ENCODE measurements at places on chromosomes 4 and X. TPM values are rescaled to one million over a fixed set of nuclear protein-coding genes. Genes with fewer than 3 reads are reported as not detected.

Gene SYTL5
- polyA plus RNA-seq, result not detected

DNA sequence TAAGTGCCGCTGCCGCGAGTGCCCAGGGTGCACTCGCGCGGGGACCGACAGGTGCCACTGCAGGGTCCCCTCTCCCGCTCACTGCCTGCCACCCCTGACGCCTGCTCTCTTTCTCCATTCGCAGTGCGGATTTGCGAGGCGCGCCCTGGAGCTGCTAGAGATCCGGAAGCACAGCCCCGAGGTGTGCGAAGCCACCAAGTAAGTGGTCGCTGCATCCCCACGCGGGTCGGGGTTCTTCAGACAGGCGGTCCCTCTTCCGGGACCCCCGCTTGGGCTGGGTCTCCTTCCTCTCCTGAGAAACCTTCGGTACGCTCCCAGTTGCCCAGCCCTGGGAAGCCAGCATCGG lies 547 bp downstream of the GUCY1A1 start:
- peak; percentile 36 for DNase-seq

DNA sequence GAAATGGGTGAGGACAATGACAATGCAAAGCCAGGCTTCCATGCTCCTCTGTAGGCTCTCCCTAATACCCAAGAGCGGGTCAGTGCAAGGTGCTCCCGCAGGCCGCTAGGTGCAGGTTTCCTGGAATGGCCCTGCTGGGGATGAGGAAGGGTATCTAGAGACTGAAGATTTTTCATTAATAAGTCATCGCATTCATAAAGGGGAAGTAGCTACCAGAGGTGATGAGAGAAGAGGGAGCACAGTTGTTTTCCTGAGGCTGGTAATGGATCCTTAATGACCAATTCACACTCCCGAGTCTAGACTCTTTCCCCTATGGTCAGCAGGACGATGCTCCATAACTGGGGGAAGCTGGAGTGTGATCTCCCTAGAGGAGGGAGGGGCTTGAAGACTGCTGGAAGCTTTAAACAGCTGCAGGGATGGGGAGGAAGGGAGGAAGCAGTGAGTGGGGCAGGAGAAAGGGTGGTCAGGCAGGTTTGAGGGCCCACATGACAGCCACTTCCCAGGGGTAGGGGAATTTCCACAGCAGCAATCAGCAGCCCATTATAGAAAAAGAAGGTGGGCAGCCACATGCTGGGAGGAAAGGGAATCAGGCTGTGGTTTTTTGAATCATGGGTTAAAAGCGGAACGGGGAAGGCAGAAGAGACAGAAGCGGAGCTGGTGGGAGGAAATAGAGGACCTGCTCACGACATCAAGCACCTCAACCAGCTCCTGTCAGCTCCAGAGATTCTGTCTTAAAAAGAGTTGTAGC lies 10.2 kb upstream of the ATP6AP2 start:
- DNase-seq, result no peak

DNA sequence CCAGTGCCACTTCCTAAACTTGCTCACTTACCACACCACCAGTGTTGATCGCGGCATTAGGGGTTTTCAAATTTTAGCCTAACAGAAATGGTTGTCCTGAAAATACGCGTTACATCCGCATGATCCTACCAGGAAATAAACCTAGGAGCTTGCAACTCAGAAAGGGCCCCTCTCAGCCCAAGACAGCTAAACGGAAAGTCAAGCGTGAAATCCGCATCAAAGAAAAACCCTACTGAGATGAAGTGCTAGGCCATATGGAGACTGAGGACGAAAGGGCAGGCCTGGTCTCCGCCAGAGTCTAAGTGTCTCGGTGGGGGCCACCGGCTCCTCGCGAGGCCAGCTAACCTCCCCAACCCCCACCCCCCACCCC lies 626 bp downstream of the YTHDC1 start:
- peak; percentile 65 for DNase-seq

GRCh38 chr4:10023050-10023419 lies 1.7 kb upstream of the SLC2A9 start:
- no peak for DNase-seq

DNA sequence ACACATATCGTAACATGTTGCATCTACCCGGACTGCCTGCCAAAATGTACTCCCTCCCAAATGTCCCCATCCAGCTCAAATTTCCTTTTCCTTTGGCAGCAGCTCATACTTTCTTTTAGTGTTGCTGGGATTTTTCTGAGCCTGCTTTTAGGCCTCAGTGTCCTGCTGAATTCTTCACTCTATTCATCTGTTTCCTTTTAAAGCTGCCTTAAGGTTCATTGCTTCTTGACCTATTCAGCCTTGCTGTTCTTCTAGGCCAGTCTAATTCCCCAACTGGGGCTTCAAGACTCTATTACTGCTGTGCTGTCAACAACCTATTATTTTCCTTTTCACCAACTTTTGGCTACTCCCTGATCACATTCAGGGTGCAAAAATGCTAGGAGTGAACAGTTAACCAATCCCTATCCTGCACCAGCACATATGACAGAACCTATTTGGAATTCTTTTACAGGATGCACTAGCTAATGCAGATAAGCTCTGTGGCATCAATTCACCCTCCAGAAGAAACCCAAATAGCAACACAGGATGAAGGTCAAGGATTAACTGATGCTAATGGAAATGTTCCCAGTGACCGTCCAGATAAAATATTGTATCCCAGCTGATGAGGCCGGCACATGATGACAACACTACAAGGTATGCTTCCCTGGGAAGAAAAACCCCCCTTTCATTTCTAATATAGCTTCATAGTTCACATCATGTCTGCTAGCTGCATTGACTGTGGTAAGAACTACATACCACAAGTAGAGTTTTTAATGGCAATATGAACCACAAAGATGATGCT lies 114.7 kb upstream of the TTC29 start:
- DNase-seq, result peak; percentile 67

Gene RAI2
- polyA plus RNA-seq, result not detected

DNA sequence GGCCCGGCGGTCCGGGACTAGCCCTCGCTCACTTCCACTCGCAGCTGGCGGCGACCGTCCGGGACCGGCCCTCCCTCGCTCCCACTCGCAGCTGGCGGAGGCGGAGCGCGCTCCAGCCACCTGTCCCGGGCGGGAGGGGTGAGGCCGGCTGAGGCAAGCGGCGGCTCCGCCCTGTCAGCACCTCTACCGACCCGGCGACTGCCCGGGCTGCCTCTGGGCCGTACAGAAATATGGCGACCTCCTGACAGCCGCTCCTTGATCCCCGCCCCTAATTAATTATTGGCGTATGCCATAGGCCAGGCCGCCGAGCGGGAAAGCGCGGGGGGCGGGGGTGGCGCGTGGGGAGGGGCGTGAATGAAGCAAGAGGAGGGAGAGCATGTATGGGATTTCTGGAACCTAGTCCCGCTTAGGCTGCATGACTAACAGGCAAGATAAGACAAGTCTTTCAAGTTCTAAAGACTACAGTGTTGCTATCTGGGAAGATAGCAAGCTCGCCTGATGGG lies at the start of gene MORC4:
Gene MORC4, minus strand, starts transcription at position 200 of the 503 bp plus-strand sequence. CDS start 243 bp downstream, outside the sequence.
- peak; percentile 63 for DNase-seq

Gene CDKL5
- polyA plus RNA-seq, result 1.8 TPM

DNA sequence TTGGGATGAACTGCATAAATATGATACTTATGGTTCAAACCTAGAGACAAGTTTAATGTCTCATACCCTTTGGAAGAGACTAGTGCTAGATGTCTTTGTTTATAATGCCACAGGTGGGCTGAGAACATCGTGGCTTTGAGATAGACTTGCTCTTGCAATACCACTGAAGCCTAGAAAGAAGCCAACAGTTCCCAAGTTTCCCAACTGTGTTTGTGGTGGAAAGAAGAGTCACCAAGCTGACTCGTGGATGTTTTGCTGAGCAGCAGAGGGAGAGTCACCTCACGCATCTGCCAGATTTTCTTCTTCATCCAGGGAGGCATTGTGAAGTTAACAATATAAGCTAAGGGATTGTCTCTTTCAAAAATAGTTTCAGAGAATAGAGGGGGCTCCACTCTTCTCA lies 1076.2 kb downstream of the C4orf33 start:
- no peak for DNase-seq

GRCh38 chr4:53322696-53323095 lies 43.2 kb downstream of the SCFD2 start:
- DNase-seq, result no peak

- DNase-seq, result no peak
Observed at GRCh38 chr4:80263541-80264351, 2.7 kb upstream of the FGF5 start.

DNA sequence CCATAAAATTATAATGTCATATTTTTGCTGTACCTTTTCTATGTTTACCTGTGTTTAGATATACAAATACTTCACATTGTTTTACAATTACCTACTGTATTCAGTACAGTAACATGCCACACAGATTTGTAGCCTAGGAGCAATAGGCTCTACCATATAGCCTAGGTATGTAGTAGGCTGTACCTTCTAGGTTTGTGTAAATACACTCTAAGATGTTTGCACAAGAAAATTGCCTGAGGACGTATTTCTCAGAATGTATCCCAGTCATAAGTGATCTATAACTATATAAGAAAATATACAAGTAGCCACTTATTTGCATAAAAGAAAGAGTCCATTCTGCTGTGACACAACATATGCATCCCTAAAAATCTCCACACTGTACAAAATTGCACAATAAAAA lies 36.3 kb upstream of the SCML1 start:
- no peak for DNase-seq

GRCh38 chr4:147365396-147365795 lies 115.5 kb upstream of the EDNRA start:
- DNase-seq, result no peak

DNA sequence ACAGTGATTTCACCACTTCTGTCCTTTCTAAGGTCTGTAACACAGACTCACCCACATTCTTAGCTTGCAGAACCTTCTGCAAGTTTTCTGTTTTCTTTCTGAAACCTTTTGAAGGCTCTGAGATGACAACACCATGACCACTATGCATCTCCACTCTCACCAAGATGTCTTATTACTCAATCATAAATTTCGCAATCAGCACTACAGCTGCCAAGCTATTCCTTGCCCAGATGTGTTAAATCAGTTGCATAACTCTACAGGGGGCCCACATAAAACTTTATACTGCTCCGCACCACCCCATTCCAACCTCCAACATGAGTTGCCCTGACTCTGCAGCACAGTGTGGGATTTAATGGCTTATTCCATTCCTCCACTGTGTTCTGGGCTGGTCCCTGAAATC lies 229.9 kb downstream of the COL25A1 start:
- DNase-seq, result peak; percentile 80

Gene TRPC5OS
- polyA plus RNA-seq, result not detected

DNA sequence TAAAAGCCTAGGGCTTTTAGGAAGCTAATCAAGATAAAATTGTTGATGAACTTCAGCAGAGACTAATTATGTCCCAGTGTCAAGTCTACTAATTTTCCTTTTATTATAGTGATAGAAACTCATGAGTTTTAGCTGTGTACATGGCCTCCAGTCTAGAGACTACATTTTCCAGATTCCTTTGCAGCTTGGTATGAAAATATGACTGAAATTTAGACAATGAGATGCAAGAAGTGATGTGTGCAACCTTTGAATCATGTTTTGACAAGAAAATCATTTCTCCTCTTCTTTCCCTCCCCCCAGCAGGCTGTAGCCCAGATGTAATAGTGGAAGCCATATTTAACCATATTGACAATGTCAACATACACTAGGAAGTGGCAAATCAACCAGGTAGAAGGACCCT lies 30.3 kb upstream of the IL13RA2 start:
- peak; percentile 10 for DNase-seq

Measured in GM23248 (cell line).